Muscle of arm (tissue), 14 donors: ENCODE measurements at places on chromosomes 12 and 14.

DNA sequence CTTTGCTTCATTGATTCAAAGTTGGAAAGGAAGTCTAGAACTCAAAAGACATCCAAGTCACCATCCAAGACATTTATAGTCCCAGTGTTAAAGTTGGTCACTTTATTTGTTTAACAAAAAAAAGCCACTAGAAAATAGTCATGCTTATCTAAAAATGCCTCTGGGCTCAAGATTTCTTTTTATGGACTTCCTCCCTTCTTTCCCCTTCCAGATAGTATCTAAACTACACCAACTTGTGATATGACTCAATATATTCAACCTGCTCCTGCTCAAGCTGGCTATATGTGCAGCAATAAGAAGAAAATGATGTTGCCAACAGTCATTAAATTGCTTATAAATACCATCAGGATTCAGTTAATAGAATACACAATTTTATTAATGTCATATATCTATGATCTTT is 1177.1 kb downstream of the FLRT2 start:
- DNase-seq, result no peak

DNA sequence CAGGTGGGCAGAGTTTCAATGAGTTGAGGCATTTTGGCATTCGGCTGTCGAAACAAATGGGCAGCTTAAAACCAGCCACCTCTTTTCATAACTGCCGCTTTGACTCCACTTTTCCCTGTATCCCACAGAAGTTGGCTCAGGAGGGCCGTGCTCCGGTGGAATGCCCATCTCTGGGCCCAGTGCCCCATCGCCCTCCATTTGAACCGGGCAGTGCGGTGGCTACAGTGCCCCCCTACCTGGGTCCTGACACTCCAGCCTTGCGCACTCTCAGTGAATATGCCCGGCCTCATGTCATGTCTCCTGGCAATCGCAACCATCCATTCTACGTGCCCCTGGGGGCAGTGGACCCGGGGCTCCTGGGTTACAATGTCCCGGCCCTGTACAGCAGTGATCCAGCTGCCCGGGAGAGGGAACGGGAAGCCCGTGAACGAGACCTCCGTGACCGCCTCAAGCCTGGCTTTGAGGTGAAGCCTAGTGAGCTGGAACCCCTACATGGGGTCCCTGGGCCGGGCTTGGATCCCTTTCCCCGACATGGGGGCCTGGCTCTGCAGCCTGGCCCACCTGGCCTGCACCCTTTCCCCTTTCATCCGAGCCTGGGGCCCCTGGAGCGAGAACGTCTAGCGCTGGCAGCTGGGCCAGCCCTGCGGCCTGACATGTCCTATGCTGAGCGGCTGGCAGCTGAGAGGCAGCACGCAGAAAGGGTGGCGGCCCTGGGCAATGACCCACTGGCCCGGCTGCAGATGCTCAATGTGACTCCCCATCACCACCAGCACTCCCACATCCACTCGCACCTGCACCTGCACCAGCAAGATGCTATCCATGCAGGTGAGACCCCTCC is 5.0 kb upstream of the RNU7-1 start:
- DNase-seq, result no peak

DNA sequence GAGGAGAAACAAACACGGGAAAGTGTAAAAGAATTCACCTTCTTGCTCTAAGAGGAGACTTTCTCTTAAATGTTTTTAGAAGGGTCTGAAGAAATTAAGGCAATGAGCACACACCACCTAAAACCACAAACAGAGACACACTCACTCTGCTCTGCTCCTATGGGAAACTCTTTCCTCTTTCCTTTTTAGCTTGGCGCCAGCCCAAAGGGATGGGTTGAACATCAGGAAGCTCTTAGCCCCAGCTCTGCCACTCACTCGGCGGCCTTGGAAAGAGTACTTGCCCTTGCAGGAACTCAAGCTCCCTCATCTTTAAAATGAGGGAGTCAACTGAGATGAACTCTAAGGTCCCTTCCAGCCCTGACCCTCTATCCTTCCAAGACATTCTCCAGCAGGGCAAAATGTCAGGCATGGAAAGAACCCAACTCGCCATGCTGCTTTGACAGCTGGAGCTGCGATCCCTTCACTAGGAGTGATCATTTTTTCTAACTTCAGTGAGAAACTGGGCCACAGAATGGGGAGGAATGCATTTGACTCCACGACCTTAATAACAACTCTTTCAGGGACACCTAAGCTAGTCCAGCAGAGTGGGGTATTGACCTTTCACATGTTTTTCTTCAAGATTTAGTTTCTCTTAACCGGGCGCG is 980 bp upstream of the RNASE8 start:
- peak; percentile 21 for DNase-seq

- DNase-seq, result no peak
Observed at GRCh38 chr14:56892959-56893358, 82.7 kb upstream of the OTX2 start.

- no peak for DNase-seq
Observed at GRCh38 chr12:12559719-12560296, 2.9 kb downstream of the DUSP16 start.

GRCh38 chr12:131370791-131371347 is 340.0 kb upstream of the SFSWAP start:
- DNase-seq, result no peak

- no peak for DNase-seq
Observed at GRCh38 chr12:79717006-79717405, 26.2 kb upstream of the PAWR start.

- DNase-seq, result no peak
Observed at GRCh38 chr14:101383737-101384338, 177.5 kb upstream of the DIO3 start.

GRCh38 chr14:58769011-58769643 is 131.4 kb downstream of the DACT1 start:
- DNase-seq, result no peak

DNA sequence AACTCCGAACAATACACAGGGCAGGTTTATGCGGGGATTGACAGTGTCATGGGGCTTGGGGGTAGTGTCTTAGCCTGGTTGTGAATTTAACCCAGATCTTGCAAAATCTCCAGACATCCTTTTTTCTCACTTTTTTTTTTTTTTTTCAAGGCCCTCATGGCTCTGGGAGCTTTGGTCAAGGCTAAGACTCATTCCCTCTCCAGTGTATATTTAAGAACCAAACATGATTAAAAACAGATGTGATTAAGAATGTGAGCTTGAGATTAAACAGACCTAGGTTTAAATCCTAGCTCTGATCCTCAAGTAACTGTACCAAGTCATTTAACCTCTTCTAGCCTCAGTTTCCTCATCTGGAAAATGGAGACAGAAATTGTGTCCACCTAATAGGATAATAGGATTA is 151.7 kb upstream of the FUT8 start:
- no peak for DNase-seq

DNA sequence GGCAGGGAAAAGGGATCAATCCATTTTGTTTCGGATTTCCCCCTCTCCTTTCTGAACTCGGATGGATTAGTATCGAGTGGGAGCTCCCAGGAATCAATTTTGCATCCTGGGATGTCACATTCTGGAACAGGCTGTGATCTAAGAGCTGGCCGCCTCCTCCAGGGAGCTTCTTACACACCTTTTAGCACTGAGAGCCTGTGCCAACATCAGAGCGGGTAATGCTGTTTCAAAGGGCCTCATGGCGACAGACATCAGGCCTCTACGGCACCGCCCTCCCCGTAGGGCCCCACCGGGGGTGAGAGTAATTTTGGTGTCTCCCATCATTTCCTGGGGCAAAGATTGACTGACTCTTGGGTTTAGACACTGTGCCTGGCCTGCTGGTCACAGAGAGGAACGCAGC is 2.7 kb downstream of the GALNT9 start:
- DNase-seq, result no peak

DNA sequence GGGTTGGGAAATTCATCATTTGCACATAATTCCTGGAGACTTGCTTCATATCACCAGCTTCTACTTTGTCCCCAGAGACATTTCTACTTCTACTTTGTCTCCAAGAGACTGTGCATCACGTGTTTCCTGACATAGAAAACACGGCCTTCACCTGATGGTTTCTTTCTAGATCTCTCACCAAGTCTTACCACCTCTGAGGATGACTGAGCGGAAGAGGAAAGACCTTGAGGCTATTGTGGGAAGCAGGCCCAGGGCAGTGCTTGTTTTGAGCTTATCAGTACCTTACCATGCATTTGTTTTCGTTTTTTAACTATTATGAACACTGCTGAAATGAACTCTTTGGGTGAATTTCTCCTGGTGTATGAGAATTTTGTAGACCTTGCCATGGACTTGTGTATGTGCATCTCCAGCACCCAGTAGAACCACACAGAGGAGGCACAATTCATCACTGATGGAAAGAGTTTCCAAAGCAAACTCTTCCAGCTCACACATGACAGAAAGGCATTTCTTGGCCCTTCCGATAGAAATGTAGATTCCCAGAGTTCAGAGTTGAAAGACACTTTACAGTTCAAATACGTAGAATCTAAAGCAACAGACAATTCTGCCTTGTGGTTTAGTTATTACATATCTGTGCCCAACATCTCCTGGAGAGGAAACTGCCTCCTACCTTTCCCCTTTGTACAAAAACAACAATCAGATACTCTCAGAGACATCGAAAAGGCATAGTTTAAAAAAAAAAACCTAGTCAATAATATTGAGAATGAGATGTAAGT is 434.7 kb downstream of the FUT8 start:
- DNase-seq, result no peak

DNA sequence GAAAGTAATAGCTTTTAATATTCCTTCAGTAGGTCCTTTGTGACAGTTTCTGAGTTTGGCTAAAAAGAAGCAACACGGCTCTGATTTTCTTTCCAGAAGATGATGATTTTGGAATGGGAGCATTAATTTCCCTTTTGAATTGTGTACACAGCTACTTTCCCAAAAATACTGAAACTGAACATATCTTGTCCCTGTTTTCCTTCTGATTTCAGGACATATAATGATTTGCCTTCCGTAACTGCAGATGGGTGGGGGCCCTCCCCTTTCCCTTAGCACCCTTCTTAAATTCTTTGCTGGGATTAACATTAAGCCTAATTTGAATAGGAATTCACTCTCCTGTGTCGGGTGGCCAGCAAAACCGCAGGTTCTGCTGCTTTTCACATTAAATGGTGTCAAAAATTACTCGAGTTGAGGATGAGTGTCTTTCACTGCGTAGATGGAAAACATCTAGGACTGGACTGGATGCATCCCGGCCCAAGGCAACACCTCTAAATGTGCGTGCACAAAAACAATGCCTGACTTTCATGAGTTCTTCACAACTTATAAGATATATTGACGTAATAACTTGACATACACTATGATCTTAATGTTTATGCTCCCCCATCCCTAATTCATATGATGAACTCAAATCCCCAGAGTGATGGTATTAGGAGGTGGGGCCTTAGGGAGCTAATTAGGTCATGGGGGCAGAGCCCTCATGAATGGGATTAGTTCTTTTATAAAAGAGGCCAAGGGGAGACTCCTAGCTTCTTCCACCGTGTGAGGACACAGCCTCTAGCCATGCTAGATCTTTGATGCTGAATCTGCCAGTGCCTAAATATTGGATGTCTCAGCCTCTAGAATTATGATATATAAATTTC is 158.1 kb downstream of the AEBP2 start:
- DNase-seq, result peak; percentile 67

GRCh38 chr14:38257507-38257906 is 1.6 kb upstream of the CLEC14A start:
- DNase-seq, result no peak

- DNase-seq, result no peak
Observed at GRCh38 chr12:50980545-50980944, 28.2 kb downstream of the HIGD1C start.

DNA sequence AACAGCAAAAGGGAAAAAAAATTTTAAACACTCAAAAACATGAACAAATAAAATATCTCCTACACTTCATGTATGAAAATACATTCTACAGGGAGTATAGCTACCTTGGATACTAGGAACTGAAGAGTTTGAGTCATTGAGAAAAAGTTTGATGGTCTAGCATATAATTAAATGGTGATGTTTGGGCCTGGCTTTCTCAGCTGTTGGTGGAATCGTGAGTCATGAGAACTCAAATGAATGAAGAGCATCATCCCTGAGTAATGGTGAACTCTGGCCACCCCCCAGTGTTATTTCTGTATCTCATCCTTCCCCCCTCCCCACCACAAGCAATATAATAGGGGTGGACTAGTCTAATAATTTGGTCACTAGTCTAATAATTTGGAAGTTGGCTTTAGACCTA is 6.7 kb upstream of the SLC6A15 start:
- DNase-seq, result no peak

- no peak for DNase-seq
Observed at GRCh38 chr12:197347-197746, 16.6 kb downstream of the SLC6A12 start.

- DNase-seq, result no peak
Observed at GRCh38 chr14:69904246-69904645, 25.0 kb downstream of the SMOC1 start.

DNA sequence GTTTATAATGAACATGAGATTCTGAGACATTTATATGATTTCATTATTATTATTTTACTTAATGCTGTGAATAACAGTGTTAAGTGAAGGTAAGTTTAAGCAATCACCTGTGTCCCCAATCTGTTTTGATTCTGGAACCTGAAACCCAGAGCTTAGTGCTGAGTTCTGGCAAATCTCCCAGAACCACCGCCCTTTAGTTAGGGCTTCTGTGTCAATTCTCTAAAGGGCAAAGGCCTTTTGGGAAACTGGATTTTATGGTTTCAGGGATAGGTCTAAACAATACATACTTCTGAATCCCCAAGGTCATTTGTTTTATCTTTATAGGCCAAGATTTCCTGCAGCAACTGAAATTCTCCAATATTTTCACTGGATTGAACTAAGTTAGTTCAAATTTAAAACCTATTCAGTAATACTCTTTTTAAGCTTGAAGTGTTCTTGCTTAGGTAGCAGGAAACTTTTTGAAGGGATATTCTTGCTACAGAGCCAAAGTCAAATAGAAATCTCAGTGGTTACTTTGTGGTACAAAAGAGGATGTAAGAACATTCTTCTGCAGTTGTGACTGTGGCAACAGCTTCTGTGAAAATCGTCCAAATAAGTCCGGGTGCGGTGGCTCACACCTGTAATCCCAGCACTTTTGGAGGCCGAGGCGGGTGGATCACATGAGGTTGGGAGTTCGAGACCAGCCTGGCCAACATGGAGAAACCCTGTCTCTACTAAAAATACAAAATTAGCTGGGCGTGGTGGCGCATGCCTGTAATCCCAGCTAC is 10.0 kb upstream of the PKP2 start:
- DNase-seq, result no peak

DNA sequence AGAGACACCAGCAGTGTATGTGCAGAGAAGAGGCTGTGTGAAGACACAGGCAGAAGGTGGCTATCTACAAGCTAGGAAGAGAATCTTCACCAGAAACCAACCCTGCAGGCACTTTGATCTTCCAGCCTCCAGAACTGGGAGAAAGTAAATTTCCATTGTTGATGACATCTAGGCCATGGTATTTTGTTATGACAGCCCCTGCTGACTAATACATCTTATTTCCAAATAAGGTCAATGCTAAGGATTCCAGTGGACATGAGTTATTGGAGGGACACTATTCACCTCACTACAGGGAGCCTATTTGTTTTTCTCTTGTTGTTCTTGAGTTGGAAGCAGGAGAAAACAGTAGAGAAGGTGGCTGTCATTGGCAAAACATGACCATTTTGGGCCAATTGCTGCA is 88.5 kb upstream of the RIN3 start:
- no peak for DNase-seq

- DNase-seq, result no peak
Observed at GRCh38 chr12:115320451-115320850, 636.5 kb upstream of the TBX3 start.
